Stimulated activated naive CD4-positive, alpha-beta T cell treated with Interleukin-2 at 50 U/mL for 16 hours (primary cell): ENCODE measurements at places on chromosomes 3 and 15.

- DNase-seq = no peak
These were observed 206.1 kb upstream of the PROK2 start for GRCh38 chr3:71991046-71991445.

DNA sequence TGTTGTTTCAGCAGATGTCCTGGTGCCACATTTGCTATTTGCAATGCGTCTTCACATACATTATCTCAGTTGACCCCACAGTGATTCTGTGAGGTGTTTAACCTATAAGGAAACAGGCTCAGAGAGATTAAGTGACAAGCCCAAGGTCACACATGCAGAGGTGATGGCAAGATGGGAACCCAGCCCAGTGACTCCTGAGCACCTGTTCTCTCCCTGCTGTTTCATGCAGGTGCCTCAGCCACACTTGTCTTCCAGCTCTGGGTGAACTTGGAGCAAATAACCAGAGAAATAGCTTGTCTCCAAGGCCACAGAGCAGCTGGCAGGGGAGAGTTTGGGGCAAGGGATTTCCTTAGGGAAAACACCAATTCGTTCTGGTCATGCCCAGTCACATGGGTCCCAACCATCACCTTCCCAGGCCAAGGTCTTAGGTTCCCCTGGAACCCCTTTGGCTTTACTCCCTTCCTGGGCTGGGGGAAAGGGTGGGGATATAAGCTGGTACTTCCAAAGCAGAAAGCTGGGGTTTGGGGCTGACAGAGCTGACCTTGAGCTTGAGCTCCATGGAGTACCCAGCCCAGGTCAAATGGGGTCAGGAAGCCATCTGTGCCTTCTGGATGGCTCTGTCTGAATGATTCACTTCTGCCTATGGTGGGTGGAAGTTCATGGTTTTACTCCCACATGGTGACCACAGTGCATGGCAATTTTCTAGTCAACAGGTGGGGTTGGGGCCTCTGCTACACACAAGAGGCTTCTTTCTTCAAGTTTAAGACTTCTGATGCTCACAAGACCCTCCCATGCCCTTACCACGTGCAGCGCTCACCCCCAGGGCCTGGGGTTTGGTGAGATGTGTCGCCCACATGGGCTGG, 22.4 kb downstream of the LIPC start:
- DNase-seq = peak; percentile 32

- no peak for DNase-seq
These were observed 16.9 kb upstream of the MEX3B start for GRCh38 chr15:82062479-82063454.

GRCh38 chr15:98035577-98036010, 75.1 kb downstream of the ARRDC4 start:
- DNase-seq = no peak

- DNase-seq = no peak
These were observed at the start of gene POPDC2 for GRCh38 chr3:119660474-119661440. TSS of gene POPDC2 (minus strand) at chr3:119660589. CDS start at chr3:119660423, 166 bp downstream.

DNA sequence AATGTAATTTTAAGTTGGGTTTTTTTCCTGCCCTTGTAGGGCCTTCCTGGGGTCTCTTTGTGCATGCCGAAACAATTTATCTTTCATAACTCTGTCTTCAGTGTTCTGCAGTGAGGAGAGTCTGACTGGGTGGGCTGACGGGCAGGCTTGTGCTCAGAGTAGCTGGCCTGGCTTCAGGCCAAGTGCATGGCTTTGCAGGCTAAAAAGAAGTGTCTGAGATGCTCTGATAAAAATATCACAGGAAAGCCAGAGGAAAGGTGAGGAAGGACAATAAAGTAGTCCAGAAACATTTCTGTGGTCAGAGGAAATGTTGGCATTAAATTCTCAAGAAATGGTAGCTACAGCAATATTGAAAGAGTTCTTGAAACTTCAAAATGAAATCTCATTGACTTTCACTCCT, 25.5 kb downstream of the ST3GAL6 start:
- DNase-seq = no peak

- DNase-seq = no peak
These were observed 162.8 kb downstream of the CD47 start for GRCh38 chr3:107928084-107928445.

DNA sequence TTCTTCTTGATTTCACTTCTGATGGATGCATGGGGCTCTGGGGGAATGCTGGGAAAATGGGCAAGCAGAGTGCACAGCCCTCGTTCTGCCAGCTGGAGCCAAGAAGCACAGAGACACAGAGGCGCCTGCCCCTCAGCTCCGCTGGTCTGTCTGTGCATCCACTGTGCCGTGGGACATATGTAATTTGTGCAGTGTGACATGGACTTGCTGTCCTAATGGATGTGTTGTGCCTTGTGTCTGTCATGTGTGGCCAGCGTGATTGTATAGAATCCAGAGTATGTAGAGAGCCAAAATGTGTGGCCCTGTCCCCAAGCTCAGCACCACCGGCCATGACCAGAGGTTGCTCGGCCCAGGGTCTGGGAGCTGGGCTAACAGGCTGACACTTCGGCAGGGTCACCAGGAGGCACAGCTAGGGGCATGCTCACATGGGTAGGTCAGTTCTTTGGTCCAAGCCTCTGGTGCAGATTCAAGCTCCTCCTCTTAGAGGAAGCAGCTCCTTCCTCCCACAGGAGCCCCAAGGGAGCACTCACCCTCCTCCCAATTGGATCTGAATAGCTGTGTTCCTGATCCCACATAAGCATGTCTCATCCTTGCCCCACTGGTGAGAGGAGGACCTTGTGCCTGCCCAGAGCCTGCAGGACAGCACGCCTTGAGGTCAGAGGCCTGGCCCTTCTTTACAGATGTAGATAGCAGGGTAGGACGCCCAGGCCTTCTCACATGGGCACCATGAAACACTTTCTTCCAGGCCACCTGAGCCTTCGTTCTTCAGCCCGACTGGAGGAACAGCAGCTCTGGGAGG, 100.8 kb upstream of the ABHD17C start:
- no peak for DNase-seq

GRCh38 chr3:37766797-37767776, 94.6 kb upstream of the CTDSPL start:
- DNase-seq = no peak

GRCh38 chr3:126985132-126985985, 2.4 kb downstream of the PLXNA1 start:
- no peak for DNase-seq

GRCh38 chr15:60479361-60480110, 594 bp upstream of the ICE2 start:
- DNase-seq = no peak

DNA sequence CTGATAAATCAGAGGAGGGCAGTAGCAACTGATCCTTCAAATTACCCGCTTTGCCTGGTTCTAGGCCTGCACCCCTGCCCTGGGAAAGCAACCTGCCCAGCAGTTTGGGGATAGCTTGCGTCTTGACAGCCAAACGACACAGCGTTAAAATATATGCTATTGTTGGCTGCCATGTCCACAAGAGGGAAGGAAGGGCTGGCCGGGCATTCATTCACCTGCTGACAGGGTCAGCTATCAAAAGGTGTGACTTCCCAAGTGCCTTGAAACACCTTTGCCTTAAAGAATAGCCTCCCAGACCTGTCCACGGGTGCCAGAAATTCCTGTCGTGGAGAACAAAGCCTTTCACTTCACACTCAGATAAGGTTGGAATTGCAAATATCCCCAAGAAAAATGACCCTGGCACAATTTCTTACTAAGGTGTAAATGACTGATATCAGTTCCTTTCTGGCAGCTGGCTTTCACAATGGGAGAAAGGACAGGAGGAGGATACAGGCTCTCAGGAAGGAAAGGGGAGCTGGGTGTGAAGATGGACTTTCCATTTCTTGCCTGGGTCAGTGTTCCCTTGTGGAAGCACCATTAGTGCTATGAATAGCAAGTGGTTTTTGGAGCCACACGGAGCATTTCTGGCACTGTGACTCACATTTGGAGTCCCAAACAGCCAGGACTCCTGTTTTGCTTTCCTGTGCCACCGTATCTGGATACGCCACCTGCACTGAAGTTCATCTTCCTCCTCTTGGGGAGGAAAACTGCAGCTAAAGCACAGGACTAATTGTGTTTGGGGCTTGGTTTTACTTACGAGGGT, 19.2 kb downstream of the ALDH1A3 start:
- DNase-seq = no peak
